CD8-positive, alpha-beta T cell (primary cell): ENCODE measurements at places on chromosomes 13 and 19.
A peak's percentile ranks its signal among the peaks of the same experiment; 100 is the strongest.

DNA sequence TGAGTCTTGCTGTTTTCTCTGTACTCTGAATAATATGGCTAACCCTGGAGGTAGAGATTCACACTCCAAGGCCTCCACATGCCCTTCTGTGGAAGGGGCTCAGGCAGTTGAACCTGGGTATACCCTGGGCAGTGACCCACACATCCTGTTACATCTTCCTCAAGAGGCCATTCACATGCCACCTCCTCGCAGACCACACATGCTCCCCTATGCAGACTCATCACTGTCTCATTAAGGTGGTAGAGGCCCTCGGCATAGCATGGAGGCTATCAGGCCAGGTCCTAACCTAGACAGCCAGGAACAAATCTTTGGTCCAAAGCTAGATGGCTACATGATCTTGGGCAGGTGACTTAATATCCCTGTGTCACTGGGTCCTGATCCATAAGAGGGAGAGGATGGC is 363.9 kb upstream of the ZNF507 start:
- DNase-seq, result no peak

DNA sequence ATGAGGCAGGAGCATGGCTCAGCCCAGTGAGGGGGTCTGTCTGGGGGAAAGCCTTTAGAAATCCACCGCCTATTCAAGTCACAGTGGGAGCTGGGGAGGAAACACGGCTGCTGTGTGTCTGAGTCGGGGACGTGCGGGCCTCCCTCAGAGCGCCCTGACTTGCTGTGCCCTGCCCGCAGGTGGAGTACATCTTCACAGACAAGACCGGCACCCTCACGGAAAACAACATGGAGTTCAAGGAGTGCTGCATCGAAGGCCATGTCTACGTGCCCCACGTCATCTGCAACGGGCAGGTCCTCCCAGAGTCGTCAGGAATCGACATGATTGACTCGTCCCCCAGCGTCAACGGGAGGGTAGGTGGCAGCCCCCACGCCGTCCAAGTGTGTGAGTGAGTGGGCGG is 137.8 kb upstream of the MCF2L start:
- DNase-seq, result no peak

- DNase-seq, result peak; percentile 4
Observed at GRCh38 chr13:111874981-111875380, 192.0 kb upstream of the SOX1 start.

- DNase-seq, result no peak
Observed at GRCh38 chr19:53037101-53038097, 7.1 kb upstream of the ERVV-2 start.

- no peak for DNase-seq
Observed at GRCh38 chr19:35945121-35945790, 9.1 kb downstream of the LRFN3 start.

GRCh38 chr13:75318138-75318833 is 163.7 kb downstream of the TBC1D4 start:
- peak; percentile 14 for DNase-seq

DNA sequence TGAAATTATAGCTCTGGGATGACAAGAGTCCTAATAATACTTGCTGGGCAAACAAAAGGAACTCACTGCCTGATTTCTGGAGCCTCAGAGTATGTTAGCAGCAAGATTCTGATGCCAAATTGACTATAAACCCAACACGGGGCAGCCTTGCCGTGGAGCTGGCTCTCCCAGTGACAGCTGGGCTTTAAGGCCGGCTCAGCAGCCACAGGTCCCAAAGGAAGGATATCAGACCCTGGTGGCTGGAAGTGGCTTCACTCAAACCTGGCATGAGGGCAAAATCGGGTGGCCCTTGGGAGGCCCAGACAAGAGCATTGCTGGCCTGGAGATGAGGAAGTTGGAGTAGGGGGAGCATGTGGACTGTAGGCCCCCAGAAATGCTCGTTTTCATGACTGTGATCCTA is 47.9 kb downstream of the EPS15L1 start:
- DNase-seq, result no peak

DNA sequence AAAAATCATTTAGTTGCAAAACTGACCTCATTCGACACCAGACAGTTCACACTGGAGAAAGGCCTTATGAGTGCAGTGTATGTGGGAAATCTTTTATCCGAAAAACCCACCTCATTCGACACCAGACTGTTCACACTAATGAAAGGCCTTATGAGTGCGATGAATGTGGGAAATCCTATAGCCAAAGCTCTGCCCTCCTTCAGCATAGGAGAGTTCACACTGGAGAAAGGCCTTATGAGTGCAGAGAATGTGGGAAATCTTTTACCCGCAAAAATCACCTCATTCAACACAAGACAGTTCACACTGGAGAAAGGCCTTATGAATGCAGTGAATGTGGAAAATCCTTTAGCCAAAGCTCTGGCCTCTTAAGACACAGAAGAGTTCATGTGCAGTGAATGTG is 7.1 kb upstream of the ZNF134 start:
- DNase-seq, result no peak

GRCh38 chr13:30318026-30318425 is 10.7 kb upstream of the KATNAL1 start:
- no peak for DNase-seq
